ENCODE measurements at places on chromosomes 4 and X.

DNA sequence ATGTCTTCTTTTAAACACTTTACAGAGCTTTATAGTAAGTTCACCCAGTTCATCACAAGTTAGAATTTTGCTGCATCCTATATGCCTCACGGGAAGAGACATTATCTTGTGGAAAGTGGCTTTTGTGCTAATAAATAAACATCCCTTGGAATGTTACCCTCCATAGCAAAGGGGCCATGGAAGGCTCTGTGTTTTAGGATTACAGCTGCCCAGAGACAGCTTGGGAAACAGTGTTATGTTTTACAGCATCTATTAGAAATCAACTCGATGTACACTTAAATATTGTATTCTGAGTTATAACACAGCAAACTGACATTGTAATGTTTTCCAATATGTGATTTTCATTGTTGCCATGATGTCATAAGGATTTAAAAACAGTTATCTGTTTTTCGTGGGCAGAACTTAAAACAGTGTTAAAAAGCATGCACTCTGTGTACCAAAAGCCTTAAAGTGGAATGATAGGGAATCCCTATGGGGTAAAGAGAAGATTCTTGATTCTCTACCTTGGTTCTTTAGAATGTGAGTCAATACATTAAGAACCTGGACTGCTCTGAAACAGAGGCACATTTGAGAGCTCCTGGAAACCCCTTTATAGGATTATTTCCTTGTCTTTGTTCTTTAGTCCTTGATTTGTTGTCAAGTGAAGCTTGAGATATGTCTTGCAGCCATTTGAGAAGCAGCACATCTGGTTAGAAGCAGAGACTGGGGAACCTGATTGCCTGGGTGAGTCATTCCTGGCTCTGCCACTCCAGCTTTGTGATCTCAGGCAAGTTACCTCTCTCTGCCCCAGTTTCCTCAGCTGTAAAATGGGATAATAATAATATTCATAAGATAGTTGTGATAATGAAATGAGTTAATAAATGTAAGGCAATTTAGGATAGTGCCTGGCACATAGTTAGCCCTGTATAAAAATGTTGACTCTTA lies 41.6 kb downstream of the ARHGAP10 start:
- DNase-seq: no peak

DNA sequence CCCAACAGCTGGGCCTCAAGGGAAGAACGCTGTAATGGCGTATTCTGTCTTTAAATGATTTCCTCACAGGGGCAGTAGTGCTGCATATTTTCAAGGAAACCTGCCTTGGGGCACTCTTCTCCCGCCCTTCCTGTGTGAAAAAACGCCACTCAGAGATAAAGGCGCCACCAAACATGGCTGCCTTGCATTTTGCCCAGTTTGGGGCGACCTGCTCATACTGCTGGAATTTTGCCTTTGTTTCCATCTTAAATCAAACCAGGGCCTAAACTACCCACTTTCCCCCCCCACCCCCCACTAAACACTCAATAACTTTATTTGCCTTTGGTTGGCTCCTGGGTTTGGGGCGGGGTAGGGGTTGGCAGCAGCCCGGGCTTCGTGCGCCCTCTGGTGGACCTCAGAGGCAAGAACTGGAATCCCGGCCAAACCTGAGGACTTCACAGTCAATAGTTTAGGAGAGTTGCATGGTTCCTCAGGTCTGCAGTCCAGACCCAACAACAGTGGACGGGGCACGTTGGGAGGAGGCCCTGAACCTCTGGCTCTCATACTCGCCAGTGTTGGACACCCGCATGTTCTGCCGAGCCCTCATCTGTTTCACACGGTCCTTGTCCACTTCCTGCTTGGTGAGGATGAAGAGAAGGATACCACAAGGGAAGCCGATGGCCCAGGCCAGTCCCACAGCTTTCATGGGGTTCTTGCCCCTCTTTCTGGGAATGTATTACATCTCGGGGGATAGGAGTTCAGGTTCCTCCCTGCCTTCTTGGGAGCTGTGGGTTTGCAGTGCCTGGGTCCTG lies 220.1 kb upstream of the STK26 start:
- DNase-seq: peak; percentile 2

GRCh38 chr4:71974681-71975080 lies 57.1 kb upstream of the NPFFR2 start:
- no peak for DNase-seq

DNA sequence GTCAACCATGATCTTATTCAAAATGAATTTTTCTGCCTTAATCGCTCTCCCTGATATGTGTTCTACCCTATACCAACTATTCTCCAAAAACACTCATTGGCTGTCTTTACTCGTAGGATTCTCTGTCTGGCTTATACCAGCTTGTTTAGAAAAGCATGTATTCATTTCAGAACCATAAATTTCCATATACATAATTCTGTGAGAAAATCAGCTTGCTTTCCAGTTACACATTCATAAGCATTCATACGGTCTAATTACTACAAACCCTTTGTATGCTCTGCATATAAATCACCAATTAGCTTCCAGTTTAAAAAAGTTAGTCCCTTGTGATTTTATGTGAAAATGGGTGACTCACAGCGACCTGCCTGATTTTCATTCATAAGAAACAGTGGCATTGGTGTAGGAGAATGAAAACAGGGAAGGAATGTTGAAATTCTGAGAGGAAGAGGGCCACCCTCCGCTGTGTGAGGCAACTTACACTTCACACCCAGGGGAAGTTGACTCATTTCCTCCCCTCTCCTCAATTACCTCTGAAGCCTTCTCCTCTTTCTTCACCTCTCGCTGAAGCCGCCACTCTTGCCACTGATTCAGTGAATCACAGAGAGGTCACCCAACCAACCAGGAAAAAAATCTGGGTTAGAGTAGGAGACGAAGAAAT lies 63.3 kb downstream of the MEPE start:
- DNase-seq: no peak

GRCh38 chrX:19909761-19910160 lies 22.4 kb upstream of the SH3KBP1 start:
- DNase-seq: no peak

DNA sequence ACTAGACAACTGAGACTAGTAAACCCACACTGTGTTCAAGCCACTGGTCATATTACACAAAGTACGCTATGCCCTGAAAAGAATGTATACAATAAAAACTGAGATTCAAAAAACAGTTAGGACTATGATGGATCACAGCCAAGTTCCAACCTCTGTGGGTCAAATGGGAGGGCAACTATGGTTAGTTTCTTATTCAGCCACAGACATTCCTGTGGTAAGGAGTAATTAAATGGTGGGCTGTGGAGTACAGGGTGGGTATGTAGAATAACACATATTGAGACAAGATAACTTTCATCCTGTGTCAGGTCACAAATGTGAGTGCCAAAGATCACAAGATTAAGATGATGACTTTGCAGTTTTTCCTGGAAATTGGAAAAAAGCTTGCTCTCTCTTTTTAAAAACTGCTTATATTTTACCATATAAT lies 167.2 kb downstream of the NPNT start:
- DNase-seq: no peak

- no peak for DNase-seq
Measured at GRCh38 chrX:143027275-143027674, 1.5 kb downstream of the SPANXN4 start.

DNA sequence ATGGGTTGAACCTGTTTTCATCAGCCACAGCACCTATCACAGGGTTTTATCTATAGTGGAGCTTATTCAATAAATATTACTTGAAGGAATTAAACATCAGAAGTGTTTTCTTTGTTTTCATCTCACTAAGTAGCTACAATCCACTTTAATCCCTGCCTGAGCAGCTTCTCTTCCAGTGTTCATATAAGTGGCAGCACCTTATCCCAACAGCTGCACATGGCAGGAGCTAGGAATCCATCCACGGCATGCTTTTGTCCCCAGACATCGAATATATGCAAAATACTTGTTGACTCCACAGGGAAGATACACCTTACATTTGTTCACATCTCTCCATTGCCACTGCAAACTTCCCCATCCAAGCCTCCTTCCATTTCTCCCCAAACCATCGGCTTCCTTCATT lies 549.8 kb upstream of the FAM241A start:
- DNase-seq: no peak

GRCh38 chr4:82799006-82799881 lies 648 bp upstream of the SCD5 start:
- no peak for DNase-seq

- no peak for DNase-seq
Measured at GRCh38 chr4:165612936-165613335, 234.1 kb downstream of the CPE start.

DNA sequence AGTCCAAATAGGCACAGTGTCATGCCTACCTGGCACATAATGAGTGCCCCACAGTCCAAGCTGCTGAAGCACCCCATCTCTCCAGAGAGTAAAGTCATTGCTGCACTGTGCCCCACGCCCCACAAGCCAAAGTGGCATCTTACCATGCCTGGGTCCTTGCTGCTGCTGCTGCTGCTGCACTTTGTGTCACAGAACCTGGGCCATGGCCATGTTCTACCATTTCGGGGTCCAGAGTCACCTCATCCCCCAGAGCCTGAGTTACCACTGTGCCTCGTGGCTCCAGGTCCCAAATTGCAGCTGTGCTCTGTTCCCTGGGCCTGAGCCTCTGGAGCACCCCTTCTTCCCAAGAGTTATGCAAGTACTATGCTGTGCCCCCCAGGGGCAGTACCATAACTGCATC lies 40.5 kb downstream of the SLC10A7 start:
- DNase-seq: no peak

GRCh38 chr4:76488888-76489685 lies 54.1 kb downstream of the SHROOM3 start:
- DNase-seq: no peak

- DNase-seq: no peak
Measured at GRCh38 chr4:138598226-138598625, 356.1 kb upstream of the SLC7A11 start.

DNA sequence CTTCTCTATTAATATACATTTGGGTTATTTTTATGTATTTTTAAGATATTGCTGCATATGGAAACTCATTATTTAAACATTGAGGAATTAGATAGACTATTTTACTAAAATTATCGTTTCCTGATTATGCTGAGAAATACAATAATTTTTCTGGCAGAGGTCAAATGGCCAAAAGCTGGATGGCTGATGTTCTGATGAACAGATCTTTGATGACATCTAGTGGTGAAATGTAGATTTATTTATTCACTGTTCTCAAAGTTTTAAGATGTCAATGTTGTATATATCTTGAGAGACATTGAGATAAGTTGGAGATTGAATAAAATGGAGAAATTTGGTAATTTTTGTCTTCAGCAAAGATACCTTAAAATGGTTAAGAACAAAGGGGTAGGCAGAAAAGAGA lies 96.2 kb downstream of the UGT8 start:
- no peak for DNase-seq

- DNase-seq: no peak
Measured at GRCh38 chrX:140509468-140510305, 4.8 kb upstream of the SOX3 start.

GRCh38 chrX:136814847-136815750 lies 34.4 kb upstream of the ARHGEF6 start:
- DNase-seq: no peak

DNA sequence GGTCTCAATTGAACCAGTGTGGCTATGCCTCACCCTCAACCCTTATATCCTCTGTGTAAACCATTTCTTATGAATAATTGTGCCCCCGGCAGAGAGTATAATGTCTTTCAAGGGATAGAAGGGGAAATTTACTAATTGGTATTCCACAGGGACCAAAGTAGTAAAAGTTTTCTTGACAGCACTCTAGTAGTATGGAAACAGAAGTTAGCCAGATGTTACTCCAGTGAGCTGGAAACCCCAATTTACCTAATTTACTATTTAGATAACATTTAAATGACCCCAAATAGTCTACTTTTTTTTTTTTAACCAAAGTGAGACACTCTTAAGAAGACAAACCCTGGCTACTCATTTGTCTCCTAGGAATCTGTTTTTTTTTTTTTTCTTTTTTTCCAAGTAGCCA lies 32.3 kb downstream of the DTHD1 start:
- DNase-seq: no peak

DNA sequence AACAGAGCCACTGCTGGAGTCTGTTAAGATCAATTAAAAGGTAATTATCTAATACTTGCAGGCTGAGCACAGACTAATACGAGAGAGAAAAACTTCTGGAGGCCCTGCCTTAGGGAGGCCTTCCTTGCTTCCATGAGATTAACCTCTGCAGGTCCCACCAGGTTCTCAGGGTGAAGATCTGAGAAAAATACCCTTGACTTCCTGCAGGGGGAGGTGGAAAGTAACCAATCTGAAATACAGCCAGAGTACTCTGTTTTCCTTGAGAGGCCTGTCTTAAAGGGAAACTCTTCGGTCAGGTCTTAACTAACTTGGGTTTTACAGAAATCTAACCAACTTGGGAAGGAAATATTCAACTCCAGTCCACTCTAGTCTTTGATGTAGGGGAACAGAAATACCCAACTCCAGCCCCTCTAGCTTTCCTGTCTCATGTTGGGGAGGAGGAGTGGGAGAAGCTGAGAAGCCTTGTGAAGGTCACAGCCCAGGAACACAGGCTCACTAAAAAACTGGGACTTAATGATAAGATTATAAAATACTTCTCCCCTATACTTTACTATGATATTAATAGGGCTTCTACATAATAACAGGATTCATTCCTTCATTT lies 77.1 kb downstream of the TBCK start:
- DNase-seq: no peak

DNA sequence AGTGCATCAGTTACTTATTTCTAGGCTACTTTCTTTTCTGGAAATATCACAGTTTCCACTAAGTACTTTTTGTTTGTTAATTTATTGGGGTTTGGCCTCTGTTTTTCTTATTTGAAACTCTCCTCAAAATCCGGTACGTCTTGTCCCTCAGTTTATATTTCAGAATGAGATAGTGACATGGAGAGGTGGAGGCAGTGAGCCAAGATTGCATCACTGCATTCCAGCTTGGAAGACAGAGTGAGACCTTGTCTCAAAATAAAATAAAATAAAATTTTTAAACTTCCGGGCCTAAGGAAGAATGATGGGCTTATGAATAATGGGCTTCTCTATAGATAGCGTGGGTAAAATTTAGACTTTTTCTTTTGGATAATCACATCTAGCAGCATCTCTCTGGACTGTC lies 567.8 kb downstream of the TRIML1 start:
- no peak for DNase-seq

Measured in stimulated activated CD4-positive, alpha-beta T cell treated with anti-CD3 and anti-CD28 coated beads, Interleukin-4, amount 100 ng/mL, for 4 hours (primary cell).